Mesenteric fat pad (tissue), 1 donor: ENCODE measurements at places on chromosomes 1 and 21.

GRCh38 chr1:32464716-32465577 lies at the start of gene ZBTB8B:
Gene ZBTB8B (plus strand): TSS chr1:32465072. CDS start chr1:32470625, 5,553 bp downstream.
- DNase-seq: no peak

- DNase-seq: no peak
Measured at GRCh38 chr1:154772056-154772455, 98.0 kb downstream of the KCNN3 start.

DNA sequence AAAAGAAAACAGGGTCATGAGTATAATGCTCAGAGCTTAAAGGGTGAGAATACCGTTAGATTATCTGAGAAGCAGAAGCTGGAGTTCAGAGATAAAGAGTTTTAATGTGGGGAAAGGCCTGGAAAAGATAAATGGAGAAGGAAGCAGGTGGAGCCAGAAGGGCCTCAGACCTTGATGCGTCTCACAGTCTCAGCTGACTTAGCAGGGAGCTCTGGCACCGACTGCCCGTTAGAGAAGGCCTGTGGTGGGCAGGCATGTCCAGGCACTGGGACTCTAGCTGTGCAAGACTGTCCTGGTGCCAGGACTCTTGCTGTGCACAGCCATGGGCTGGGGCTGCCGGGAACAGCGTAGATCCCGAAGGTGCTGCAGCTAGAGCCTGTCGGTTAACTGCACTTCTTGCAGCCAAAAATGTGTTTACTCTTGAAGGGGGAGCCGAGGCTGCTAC lies 3.8 kb upstream of the SLAMF9 start:
- no peak for DNase-seq

DNA sequence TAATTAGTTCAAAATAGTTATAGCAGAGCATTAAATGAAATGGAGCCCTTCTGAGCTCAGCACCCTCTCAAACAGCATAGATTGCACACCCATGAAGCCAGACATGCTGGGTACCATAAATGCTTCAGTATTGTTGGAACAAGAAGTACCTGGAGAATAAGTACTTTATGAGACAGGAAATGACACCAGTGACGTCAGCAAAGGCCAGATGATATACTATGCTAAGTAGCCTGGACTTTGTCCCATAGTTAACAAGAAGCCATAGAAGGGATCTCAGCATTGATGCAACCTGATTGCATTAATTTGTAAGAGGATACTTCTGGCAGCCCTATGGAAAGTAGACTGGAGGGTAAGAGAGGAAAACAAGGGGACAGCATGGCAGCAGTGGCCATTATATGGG lies 16.3 kb upstream of the GADD45A start:
- no peak for DNase-seq

DNA sequence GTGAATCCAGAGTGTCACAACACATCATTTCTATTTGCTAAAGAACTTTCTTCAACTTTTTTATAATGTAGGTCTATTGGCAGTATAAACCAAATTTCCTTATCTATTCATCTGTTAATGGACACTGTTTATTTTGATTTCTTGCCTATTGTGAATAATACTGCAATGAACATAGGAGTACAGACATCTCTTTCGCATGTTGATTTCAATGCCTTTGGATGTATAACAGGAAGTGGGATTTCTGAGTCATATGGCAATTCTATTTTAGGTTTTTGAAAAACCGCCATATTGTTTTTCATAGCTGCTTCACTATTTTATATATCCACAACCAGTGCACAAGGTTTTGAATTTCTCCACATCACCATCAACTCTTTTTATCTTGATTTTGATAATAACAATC lies 198.7 kb downstream of the KCNT2 start:
- no peak for DNase-seq

DNA sequence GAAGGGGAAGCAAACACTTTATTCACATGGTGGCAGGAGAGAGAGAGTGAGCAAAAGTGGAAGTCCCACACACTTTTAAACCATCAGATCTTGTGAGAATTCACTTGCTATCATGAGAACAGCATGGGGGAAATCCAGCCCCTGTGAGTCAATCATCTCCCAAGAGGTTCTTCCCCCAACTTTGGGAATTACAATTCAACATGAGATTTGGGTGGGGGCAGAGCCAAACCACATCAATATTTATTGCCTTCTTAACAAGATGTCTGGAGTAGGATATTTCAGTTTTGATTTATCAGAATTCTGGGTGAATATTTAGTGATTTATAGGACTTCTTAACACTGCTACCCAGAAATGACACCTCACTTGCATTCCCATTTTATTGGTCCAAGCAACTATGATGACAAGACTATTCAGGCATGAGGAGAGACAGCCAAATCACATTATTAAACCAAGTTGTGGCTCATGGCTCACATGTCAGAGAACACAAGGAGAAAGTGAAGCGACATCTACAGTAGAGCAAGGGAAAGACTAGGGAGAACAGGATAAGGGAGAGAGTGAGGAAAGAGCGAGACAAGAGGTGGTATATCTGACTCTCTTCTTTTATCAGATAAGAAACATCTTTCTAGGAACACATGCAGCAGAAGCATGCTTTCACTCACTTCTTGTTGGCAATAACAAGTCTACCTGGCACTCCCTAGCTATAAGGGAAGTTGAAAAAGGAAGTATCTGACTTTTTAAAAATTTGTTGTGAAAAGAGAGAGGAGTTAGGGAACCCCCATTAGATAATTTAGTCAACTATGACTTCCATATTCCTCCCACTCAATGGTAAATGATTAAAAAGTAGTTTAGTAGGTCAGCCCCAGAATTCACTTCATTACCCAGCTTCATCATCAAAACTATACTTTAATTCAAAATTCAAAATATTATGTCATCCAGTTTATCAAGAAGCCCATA lies 36.6 kb upstream of the PTPRC start:
- no peak for DNase-seq

GRCh38 chr1:195141294-195141693 lies 1466.9 kb downstream of the KCNT2 start:
- no peak for DNase-seq

GRCh38 chr1:234963180-234963903 lies 165.3 kb downstream of the TOMM20 start:
- DNase-seq: peak; percentile 91

DNA sequence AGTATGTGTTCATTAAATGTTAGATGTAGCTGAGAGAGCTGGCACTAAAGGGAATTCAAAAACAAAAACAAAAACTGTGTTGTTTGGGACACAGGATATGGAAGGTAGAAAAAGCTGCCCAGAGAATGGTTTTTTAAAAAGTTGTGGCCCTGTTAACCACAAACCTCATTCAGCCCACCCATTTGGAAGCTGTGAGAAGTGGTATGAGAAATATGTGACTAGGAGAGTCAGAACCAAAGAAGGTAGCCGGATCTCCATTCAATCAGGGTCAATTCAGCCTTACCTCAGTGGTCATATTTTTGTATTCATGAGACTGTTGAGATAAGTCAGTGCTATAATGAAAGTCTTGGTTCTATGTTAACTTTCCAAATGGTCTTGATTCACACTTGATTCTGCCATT lies 29.8 kb upstream of the CACYBP start:
- DNase-seq: no peak

- DNase-seq: no peak
Measured at GRCh38 chr1:109391626-109392025, 6.1 kb downstream of the SORT1 start.

DNA sequence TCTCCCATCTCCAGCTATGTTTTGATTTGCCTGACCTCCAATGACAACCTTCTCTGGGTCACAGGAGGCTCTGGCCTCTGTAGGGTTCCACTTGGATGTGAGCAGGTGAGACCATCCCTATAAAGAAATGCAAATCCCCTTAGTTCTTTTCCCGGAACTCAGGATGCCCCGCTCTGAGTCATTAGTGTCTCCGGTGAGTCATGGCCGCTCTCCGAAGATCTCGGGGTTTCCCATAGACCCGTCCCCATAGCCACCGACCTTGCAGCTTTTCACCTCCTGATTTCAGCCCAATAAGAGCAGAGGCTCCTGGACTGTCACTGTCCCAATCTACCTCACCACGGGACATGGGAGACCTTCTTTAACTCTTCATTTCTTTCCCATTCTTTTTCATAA lies 98.2 kb downstream of the PGBD5 start:
- no peak for DNase-seq

- no peak for DNase-seq
Measured at GRCh38 chr1:9253453-9254105, 19.0 kb downstream of the H6PD start.

DNA sequence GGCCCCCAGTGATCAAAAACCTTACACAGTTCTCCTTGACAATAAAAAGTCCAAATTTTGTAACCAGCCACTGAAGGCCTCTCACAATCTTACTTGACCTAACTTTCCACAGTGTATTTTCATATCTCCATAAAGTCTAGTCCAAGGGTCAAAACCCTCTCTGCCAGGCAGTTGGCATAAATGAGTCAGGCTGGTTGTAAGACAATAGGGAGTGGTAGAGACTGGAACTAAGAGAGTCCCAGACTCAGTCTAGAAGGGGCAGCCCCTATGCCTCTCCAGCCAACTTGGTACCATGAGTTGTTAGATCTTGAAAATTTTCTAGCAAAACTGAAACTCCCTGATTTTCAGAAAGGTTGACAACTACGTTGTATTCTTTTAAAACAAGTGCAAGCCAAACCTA lies 21.0 kb downstream of the KIF21B start:
- DNase-seq: no peak

- DNase-seq: peak; percentile 72
Measured at GRCh38 chr1:5708346-5709245, 283.6 kb downstream of the NPHP4 start.

DNA sequence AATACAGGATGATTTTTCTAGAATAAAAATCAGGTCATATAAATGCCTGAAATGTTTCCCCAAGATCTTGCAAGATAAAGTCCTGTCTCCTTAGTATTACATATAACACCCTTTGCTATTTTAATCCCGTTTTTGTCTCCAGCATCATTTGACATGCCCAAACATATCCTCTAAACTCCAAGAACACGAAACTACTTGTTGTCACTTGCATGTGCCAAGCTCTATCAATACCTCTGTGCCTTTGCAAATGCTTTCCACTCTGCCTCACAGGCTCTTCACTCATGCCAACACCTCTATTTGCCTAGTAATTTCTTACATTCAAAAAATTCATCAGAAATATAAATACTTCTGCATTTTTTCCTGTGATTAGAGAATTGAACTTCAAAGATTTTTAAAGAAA lies 37.9 kb downstream of the LRRIQ3 start:
- no peak for DNase-seq

- no peak for DNase-seq
Measured at GRCh38 chr21:25283720-25284119, 323.6 kb downstream of the MRPL39 start.
